ENCODE measurements at places on chromosomes 2 and 18.
A peak's percentile ranks its signal among the peaks of the same experiment; 100 is the strongest.

DNA sequence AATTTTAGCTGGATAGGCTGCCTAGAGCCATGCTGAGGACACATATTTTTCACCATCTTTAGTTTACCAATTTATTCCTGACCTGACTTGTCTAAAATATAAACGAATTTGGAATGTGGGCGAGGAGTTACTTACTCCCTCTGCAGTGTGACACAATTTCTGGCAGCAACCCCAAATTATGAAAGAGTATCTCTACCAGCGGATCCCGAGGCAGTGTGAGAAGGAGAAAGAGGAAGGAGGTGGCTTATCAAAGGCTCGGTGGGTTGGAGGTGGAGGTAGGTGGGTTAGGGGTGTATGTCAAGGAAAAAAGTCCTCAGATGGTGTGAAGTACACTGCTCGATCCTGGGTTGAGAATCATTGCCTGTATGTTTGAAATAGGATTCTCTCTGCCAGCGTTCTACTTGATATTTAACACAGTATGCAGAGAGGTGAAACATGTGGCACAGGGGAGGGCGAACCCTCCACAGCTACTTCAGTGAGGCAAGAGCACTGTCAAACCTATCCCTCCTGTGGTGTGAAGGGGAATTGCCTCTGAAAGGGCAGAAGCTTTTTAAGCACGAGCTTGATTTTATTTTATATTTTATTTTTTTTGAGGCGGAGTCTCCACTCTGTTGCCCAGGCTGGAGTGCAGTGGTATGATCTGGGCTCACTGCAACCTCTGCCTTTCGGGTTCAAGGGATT is 76.0 kb downstream of the RFTN2 start:
- DNase-seq: peak; percentile 70

GRCh38 chr2:24107-24506 is 22.2 kb downstream of the FAM110C start:
- DNase-seq: no peak

DNA sequence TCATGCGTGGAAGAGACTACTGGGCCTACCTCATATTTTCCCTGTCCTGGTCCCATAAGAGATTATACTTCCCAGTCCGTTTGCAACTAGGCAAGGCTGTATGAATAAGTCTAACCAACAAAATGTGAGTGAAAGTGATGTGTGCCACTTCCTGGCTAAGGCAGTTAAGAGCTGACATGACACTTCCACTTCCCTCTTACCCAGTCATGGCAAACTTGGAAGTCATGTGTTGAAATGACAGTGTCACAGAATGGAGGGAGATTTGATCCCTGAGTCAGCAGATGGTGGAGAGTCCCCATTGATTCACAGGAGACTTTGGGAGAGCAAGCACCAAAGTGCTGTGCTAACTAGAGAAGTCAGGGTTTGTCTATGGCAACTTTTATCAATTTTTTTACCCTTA is 36.4 kb downstream of the TACR1 start:
- no peak for DNase-seq

GRCh38 chr18:72808680-72809079 is 59.1 kb downstream of the NETO1 start:
- DNase-seq: no peak

- peak; percentile 98 for DNase-seq
Measured at GRCh38 chr2:25878361-25879132, at the start of gene ASXL2. TSS of gene ASXL2 (minus strand) at chr2:25878487. CDS start at chr2:25878222, 265 bp downstream.

DNA sequence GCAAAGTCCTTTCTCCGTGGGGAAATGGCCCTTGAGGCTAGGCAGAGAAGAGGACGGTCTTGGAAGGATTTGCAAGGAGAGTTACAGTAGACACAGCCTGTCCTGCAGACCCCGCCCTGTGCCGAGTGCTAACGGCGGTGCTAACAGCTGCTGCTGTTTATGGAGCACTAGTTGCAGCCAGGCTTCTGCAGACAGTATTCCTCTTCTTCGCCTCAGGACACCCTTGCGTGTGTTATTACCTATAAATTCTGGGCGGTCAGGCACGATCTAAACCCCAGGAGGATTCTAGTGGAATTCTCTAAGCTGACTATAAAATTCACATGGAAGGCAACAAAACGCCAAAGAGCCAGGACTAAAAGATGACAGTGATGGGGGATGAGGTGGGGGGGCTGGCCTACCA is 139.8 kb downstream of the GLI2 start:
- no peak for DNase-seq

- DNase-seq: no peak
Measured at GRCh38 chr18:12703096-12703567, 290 bp downstream of the PSMG2 start.

DNA sequence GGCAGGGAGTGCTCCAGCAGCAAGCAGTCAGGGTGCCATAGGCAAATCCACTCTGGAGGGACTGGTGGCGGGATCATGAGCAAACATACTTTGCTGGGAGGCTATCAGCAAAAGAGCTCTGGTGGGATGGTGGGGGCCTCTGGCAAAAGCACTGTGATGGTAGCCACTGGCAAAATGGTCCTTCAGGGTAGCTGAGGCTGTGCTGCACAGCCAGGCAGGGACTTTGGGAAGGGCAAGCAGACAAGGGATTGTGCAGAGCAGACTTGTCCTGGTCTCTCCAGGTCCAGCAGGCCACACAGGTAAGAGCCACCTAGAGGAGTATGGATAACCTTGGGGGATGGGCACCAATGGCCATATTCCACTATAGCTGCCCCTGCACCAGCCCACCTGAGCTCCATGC is 129.4 kb upstream of the OTOS start:
- no peak for DNase-seq

DNA sequence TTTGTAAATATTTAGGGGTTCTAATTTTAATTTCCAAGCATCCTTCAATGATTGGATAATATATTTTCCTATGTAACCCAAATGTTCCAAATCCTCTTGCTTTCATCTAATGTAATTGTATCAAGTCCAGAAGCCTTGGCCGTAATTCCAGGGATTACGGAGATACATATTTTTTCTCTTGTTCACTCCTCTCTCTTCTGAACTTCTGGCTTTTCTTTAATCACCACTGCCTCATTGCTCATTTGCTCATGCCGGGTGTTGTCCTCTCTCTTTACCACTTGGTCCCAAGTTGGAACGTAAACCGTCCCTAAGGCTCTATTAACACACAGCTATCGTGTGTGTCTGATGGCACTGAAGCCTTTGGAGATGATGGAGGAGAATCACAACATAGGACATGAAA is 188.7 kb upstream of the COL3A1 start:
- no peak for DNase-seq

DNA sequence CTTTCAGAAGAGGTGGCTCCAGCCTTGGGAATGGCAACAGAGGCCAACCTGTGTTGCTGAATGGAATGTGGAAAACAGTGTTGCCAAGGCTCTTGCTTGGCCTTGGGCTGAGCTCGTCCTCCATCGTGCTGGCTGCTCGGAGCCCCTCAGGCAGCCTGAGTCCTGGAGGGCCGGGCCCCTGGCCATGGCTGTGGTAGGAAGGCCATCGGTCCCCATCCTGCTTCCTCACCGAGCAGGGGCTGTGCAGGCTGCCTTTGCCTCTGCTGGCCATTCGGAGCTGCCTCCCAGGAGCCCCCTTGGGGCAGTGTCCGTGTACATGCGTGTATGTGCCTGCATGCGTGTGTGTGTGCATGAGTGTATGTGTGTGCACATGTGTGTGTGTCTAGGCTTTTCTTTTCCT is 178.2 kb downstream of the KLHL29 start:
- no peak for DNase-seq

DNA sequence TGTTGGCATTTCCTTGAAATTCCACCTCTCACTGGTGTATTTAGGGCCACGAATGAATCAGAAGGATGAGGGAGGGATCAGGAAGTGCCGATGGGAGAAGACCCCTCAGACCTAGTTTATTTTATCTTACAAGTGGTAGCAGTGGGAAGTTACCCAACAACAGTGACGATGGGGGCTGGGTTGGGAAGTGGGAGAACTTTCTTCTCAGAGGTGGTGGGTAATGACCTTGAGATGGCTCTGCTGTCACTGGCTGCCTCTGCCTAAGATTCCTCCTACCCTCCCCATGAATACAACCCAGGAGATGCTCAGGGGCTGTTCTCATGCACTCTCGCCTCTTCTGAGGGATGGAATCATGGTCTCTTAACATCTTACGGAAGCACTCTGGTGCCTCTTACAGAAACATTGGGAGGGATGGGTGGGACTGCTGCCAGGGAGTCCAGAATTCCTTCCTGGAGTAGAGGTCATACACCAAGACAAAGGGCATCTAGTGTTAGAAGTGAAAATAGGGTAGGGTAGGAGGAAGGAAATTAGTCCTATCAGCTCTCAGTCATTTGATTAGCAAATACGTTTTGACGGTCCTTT is 58.5 kb upstream of the TXNDC2 start:
- DNase-seq: peak; percentile 20

GRCh38 chr2:1528273-1529064 is 115.2 kb downstream of the TPO start:
- no peak for DNase-seq

GRCh38 chr2:173602153-173602795 is 247.6 kb downstream of the CDCA7 start:
- no peak for DNase-seq

- DNase-seq: peak; percentile 55
Measured at GRCh38 chr2:46377101-46377581, 79.9 kb downstream of the EPAS1 start.

- DNase-seq: peak; percentile 48
Measured at GRCh38 chr2:167480232-167480985, 592.1 kb downstream of the XIRP2 start.

- no peak for DNase-seq
Measured at GRCh38 chr18:50315100-50315871, 27.8 kb upstream of the CXXC1 start.

DNA sequence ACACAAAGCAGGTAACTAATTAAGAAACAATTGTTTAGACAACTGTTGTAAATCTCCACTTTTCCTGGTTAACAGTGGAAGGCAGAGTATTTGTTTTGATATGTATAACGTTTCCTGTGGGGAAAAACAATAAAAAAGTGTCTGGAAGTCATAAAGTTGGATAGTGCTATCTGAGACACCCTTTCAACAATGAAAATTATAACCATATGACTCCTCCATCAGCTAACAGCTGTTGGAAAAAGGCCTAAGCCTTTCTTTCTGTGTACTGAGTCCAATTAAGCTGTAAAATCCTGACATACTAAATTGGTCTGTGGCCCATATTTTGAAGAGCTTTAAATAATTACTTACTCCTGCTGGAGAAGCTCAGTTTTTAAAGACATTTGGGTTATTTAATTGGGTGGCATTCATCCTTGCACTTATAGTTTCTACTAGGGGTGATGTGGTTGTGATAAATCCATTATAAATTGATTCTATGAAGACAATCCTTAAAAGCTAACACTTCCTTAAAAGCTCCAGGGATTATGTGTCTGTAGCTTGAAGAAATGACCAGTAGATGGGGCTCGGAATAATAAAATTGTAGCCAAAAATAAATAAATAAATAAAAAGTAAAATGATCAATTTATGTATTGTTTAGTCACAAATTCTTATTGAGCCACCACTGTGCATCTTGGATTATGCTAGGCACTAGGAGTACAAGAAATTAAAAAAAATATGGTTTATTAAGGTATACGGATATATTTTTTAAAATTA is 698.1 kb upstream of the NXPH2 start:
- no peak for DNase-seq

GRCh38 chr18:36380173-36380827 is 82.8 kb downstream of the FHOD3 start:
- no peak for DNase-seq

- no peak for DNase-seq
Measured at GRCh38 chr2:232286001-232286868, 92.3 kb upstream of the ALPP start.

DNA sequence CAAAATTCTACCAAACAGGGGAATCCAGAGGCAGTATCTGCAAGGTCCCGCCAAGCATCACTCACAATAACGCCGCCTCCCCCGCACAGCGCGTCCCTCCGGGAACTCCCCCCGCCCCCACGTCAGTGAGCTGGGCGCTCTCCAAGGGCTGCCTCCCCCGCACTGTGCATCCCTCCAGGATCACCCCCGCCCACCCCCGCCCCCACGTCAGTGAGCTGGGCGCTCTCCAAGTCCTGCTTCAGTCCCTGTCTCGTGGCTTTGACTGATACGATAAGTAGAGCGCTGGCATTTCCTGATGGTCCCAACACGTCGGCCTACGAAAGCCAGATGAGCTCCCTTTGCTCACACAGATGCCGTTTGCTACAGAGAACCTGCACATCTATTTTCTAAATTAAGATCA is 130.7 kb upstream of the TPO start:
- no peak for DNase-seq

GRCh38 chr2:121478996-121479745 is 51.5 kb upstream of the RNU4ATAC start:
- no peak for DNase-seq

DNA sequence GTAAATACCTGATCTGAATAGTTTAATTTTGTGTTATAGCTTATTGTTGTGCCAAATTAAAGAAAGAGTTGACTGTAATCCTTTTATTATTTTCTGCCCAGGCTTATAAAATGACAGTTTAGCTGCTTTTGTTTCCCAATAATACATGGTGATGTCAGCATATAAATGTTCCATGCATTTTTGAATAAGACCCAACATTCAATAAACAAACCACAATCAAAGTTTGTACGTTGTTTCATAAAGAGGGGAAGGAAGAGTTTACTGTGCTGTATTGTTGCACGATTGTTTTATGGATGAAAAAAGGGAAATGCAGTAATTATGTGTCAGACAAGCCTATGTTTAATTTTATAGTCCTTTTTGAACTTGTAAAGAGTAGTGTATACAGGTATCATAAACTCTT is 177.2 kb upstream of the SCN7A start:
- DNase-seq: no peak

DNA sequence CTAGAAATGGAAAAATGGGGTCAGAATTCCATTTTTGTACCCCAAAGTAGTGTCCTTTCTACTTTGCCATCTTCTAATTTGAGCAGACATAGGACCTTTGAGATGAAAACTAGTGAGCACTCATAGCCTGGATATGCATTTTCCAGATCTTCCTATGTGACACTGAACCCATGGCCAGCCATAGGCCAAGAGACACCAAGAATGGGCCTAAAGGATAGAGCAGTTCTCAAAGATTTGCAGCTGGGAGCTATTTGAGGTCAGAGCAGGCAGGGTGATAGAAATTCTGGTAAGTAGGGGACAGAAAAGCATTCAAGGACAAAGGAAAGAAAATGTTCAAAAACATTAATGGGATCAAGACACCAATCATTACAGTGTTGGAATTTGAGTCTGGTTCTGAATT is 332.8 kb downstream of the MYCN start:
- peak; percentile 7 for DNase-seq

GRCh38 chr2:237060534-237061312 is 25.0 kb upstream of the COPS8 start:
- peak; percentile 87 for DNase-seq

GRCh38 chr2:161975062-161975812 is 98.8 kb downstream of the DPP4 start:
- DNase-seq: no peak

- no peak for DNase-seq
Measured at GRCh38 chr2:106184394-106184793, 9.7 kb downstream of the UXS1 start.
